Posterior vena cava (tissue), 2 donors: ENCODE measurements at places on chromosomes 13 and 19. TPM values are rescaled to one million over a fixed set of nuclear protein-coding genes. Genes with fewer than 3 reads are reported as not detected.

Gene CASP14
- not detected for total RNA-seq

DNA sequence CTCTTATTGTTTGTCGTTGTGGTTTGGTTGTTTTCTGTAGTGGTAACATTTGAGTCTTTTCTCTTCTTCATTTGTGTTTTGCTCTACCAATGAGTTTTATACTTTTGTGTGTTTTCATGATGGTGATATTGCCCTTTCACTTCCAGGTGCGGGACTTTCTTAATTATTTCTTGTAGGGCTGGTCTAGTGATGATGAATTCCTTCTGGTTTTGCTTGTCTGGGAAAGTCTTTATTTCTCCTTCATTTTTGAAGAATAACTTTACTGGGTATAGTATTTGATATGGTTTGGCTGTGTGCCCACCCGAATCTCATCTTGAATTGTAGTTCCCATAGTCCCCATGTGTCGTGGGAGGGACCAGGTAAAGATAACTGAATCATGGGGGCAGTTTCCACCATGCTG lies 6.8 kb upstream of the CLEC4M start:
- DNase-seq: no peak

- no peak for DNase-seq
These were observed 202.3 kb upstream of the KLHL1 start for GRCh38 chr13:70310396-70311119.

DNA sequence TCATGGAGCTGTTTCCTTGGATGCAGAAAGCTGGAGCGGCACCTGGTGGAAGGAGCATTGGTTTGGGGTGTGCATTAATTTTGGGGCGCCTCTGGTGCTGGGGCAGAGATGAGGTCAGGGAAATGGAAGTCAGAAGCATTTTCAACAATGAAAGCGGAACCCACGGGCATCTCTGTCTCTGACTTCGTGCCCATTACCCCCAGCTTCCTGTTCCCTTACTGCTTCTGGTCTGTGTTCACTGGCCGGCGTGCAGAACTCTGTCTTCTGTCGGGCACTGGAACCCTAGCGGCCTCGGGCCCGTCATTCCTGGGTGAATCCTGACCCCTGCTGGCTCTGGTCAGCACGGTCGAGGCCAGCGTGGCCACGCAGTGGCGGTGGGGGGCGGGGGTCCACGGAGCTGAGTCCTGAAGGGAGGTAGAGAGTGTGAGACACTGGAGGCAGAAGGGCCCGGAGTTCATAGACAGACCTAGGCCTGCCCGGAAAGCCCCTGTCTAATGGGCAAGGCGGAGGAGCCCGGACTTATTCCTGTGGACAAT lies 7.9 kb upstream of the LINGO3 start:
- peak; percentile 93 for DNase-seq

DNA sequence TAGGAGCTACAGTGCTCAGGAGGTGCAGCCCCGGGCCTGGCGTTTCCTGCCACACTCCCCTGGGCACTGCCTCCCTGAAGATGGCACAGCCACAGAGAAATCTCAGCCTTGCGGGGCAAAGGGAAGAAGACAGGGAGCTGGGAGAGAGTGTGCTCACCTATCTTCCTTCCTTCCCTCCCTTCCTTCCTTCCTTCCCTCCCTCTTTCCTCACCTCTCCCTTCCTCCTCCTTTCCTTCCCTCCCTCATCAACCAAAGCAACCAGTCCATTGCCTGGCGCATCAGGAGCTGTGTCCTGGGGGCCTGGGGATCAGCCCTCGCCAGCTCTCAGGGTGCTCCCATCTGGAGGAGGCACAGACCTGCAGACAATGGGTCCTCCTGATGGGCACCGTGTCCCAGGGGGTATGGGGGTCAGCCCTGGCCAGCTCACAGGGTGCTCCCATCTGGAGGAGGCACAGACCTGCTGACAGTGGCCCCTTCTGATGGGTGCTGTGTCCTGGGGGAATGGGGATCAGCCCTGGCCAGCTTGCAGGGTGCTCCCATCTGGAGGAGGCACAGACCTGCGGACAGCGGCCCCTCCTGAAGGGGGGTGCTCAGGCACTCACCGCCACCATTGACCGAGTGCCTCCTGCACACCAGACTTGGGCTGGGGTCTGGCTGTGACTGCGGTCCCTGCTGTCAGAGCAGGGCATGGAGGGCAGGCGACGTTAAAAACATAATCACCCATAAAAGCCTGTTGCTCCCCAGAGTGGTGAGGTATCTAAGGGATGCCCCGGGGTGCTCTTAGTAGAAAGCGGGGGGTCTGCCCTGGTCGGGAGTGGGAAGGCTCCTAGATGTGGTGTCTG lies 120.2 kb downstream of the URI1 start:
- no peak for DNase-seq

- peak; percentile 96 for DNase-seq
These were observed at the start of gene CCDC122 for GRCh38 chr13:43878892-43879754. CCDC122 (minus strand) TSS chr13:43879740; CDS start chr13:43869376, 10,364 bp downstream.
